ENCODE measurements at places on chromosomes 7 and 10.

DNA sequence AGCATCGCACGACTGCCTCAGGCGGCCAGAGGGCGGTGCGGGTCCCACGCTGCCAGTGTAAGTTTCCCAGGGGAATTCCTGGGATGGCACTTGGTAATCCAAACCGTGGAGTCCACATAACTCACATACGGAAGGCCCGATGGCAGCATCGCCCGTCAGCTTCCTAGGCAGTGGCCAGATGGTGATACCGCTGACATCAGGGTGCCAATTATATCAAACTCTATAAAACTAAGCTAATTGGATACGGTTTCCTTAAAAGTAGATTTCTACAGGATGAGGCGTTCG, 189.8 kb downstream of the CELF2 start:
- DNase-seq = no peak

- DNase-seq = no peak
Measured at GRCh38 chr7:17988858-17989257, 38.8 kb downstream of the PRPS1L1 start.

- DNase-seq = no peak
Measured at GRCh38 chr10:121921238-121921931, 6.4 kb downstream of the ATE1 start.

GRCh38 chr10:118332948-118333710, 9.0 kb downstream of the FAM204A start:
- DNase-seq = no peak

- DNase-seq = no peak
Measured at GRCh38 chr10:95832216-95833041, 75.3 kb upstream of the CC2D2B start.

DNA sequence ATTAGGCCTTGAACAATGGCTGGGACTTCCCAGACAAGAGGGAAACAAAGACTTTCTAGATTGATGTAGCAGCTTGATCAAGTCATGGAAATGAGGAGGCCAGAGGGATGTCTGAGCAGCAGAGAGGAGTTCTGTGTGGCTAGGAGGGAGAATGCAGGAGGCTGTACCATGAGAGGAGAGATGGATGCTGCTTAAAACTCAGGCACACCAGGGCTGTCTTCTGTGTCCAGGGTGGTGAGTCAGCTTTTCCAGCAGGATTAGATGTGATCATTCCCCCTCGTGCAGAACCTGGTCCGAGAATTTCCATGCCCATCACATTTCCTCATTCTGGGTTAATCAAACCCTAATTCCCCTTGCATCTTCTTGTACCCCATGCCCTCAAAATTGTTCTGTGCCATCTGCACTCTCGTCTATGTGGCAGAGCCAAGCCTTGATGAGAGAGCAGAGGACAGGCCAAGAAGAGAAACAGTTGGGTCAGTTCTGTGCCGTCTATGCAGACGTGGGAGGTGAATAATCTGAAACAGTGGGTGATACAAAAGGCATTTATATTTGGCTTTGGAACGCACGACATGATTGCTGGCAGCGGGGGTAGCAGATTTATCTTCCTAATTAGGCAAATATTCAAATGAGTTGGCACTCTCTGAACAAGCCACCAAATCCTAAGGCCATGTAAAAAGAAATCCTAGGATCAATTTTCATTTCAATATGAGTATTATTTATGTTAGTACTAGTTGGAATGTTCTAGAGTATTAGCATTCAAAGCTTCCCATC, 160.7 kb downstream of the TMEM178B start:
- no peak for DNase-seq

GRCh38 chr7:116955801-116956476, 2.6 kb downstream of the ST7 start:
- DNase-seq = no peak

GRCh38 chr10:130867446-130868194, 443.9 kb downstream of the TCERG1L start:
- DNase-seq = no peak

GRCh38 chr7:158497627-158498026, 90.0 kb downstream of the PTPRN2 start:
- DNase-seq = no peak

DNA sequence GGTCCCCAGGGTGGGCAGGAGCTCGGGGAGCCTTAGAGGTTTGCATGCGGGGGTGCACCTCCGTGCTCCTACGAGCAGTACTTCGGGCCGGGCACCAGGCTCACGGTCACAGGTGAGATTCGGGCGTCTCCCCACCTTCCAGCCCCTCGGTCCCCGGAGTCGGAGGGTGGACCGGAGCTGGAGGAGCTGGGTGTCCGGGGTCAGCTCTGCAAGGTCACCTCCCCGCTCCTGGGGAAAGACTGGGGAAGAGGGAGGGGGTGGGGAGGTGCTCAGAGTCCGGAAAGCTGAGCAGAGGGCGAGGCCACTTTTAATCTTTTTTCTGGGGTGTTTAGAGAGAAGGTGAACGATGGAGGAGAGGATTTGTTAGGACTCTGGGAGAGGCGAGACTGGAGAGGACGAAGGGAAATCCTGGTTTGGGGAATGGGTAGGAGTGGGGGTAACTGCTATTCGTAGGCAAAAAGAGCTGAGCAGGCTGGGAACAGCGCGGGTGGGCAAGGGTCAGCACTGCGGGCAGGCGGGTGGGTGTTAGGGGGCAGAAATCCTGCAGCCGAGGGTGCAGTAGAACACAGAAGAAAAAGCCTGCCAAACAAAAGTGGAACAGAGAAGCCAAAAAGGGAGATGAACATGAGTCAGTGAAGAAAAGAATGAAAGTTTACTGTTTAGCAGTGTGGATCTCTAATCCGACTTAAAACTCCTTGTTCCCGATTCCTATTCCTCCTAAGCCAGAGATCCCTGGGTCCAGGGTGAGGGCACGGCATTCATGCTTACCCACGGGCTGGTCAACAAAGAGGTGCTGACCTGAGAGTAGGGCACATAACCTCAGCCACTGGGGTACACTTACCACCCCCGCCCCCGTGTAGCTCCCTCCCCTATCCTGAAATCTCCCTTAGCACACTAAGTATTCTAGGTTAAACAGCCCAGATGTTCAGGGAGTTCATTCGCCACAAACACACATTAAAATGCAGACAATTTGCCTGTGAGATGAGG, 26.9 kb downstream of the PRSS2 start:
- DNase-seq = no peak

DNA sequence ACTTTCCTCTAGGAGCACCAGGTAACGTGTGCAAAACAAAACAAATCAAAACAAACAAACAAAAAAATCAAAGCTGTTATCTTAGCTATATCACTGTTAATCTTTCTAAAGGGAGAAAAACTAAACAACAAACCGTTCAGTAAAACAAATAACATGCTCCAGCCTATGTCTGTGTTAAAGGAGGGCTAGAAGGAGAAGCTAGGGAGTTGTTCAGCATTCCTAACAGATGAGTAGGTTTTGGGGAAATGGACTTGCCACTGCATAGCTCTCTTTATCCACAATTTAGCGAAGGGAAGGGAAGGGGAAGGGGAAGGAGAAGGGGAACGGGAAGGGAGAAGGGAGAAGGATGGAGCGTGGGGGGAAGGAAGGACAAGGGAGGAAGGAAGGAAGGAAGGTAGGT, 134.2 kb upstream of the AKR1E2 start:
- DNase-seq = peak; percentile 40

DNA sequence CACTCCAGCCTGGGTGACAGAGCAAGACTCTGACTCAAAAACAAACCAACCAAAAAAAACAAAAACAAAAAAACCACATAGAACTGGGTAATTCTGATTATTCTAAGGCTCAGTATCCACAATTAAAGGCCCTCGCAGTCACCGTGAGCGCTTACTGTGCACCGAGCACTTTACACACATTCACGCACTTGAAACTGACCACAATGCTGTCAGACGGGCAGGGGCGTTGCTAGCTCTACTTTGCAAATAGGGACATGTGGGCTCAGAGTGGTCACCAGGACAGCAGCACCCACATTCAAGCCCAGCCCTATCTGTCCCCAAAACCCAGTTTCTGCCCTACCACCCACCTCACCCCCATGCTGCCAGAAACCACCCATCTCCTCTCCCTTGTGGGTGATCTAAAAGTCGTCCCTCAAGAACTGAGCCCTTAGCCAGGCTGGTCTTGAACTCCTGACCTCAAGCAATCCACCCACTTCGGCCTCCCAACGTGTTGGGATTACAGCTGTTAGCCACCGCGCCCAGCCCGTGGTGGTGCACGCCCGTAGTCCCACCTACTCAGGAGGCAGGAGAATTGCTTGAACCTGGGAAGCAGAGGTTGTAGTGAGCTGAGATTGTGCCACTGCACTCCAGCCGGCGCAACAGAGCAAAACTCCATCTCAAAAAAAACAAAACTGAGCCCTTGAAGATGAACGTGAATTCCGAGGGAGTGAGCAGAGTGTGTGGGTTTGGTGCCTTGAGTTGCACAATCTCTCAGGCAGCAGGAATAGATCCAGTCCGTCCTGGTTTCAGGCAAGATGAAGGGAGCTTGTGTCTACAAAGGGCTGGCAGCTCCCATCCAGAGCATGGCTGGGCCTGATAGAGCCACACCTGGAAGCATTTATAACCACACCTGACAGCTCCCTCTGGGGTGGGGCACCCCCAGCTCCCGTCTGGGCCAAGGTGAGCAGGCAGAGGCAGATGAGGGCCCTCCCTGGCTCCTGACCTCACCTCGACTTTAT, 5.4 kb upstream of the HSPB1 start:
- DNase-seq = peak; percentile 84

DNA sequence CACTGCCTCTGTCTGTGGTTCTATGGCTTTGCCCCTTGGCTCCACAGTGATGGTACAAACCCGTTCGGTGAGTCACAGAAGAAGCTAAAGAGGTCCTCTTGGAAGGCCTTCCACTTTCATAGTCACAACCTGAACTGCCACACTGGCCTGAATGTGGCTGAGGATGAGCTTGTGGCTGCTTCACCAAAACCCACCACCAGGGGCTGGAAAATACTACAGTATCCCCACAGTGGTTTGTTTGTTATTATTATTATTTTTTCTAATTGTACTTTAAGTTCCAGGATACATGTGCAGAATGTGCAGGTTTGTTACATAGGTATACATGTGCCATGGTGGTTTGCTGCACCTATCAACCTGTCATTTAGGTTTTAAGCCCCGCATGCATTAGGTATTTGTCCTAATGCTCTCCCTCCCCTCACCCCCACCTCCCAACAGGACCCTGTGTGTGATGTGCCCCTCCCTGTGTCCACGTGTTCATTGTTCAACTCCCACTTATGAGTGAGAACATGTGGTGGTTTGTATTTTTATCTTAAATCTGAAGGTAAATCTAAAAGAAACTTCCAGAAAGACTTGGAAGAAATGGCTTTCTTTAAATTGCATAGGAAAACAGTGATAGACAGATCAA, 160.8 kb upstream of the NPSR1 start:
- no peak for DNase-seq

DNA sequence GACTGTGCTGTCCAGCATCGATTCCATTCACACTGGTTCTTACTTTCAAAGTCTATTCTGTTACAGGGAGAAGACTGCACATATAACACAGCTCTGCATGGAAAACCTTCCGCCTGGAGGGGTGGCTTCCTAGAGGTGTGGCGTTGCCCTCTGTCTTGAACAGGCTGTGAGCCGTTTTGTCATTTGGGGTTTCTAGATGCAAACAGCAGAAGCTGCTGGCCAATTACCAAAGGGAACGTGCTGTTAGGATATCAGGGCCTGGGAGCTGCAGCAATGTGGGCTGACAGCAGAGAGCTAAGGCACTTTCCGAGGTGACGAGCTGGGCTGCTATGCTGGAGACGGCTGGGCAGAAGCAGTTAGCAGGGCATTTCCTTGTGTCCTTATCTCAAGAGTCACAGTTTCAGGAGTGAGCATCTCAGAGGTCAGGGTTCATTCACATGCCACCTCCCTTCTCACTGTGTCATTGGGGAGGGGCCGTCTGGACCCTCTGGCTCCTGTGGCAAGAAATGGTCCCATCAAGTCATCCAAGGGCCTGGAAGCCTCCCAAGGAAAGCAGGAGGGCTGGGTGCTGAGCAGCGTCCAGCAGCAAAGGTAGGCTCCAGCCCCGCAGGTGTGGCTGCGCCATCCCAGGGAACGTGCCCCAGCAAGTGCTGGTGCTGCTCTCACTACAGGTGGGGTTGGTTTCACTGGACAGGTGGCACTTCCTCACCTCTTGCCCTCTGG, 106.5 kb downstream of the WDR37 start:
- DNase-seq = no peak

GRCh38 chr7:5766321-5766761, 15.1 kb downstream of the RNF216 start:
- DNase-seq = peak; percentile 78

DNA sequence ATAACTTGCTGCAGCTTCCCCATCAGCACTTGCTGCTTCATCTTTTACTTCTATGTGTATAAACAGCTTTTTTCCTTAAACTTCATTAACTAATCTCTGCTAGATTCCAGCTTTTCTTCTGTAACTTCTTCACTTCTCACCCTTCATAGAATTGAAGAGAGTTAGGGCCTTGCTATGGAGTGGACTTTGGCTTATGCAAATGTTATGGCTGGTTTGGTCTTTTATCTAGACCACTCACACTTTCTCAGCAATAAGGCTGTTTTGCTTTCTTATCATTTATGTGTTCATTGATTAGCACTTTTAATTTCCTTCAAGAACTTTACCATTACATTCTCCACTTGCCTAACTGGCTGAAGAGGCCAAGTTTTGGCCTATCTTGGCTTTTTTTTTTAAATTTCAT, 64.2 kb upstream of the HELLS start:
- DNase-seq = no peak

DNA sequence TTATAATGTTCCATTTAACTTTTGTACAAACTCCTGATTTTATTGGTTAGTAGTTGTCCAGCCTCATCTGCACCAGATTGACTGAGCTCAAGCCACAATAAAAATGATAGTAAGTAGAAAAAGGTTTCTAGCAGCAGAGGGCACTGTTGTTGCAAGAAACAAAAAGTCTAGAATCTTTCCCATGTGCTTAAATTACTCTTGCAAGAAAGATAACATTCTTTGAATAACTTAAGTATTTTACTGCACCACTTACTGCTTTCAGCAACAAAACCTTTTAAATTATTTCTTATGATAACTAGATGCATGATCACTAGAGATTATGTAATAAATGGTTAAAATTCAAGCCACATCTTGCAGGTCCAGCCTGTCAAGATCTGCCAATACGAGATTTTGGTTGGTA, 27.0 kb downstream of the LMOD2 start:
- peak; percentile 69 for DNase-seq

- DNase-seq = no peak
Measured at GRCh38 chr7:37287131-37287855, 161.4 kb downstream of the ELMO1 start.

DNA sequence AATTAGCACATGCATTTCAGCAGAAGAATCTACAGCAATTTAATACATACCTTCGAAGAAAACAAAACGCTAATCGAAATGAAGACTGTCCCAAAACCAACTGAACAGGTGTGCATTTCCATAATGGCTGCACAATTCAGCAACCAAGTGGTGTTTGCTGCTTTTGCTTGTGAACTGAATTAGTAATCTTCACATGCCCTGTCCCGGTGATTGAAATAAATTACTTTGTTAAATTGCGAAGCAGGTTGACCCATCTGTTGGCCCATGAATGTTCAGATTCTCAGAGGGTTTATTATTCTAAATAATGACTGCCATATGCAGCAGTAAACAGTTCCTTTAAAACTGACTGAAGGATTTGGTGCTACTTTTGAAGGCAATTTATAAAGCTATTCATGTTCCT, 445.2 kb upstream of the NFE2L3 start:
- DNase-seq = no peak
